ENCODE measurements at places on chromosomes 1 and 21. TPM values are rescaled to one million over a fixed set of nuclear protein-coding genes. Genes with fewer than 3 reads are reported as not detected.

- H3K27ac ChIP-seq: no peak overlapping the region
- H3K36me3 ChIP-seq: no peaks in the 10 kb centered on the region
- H3K4me3 ChIP-seq: no peak overlapping the region
- no peaks in the 10 kb centered on the region for H3K4me1 ChIP-seq
- DNase-seq: no peak
These were observed 187.8 kb upstream of the HP1BP3 start for GRCh38 chr1:20974951-20975350.

- no peak for DNase-seq
- no peaks in the 10 kb centered on the region for H3K4me1 ChIP-seq
- no peaks in the 10 kb centered on the region for H3K27me3 ChIP-seq
- H3K4me3 ChIP-seq: no peak overlapping the region
- H3K27ac ChIP-seq: no peak overlapping the region
- H3K36me3 ChIP-seq: no peaks in the 10 kb centered on the region
These were observed 57.4 kb upstream of the CAMK1G start for GRCh38 chr1:209526137-209526536.

GRCh38 chr1:242059976-242060375 lies 61.1 kb upstream of the MAP1LC3C start:
- H3K4me1 ChIP-seq: no peaks in the 10 kb centered on the region
- no peaks in the 10 kb centered on the region for H3K36me3 ChIP-seq
- no peak for DNase-seq
- H3K27ac ChIP-seq: no peak overlapping the region

Gene HORMAD1
- total RNA-seq: 1.2 TPM

GRCh38 chr1:162772571-162773154 lies 17.8 kb upstream of the HSD17B7 start:
- H3K27ac ChIP-seq: peak overlapping the region; percentile 67
- no peak overlapping the region for H3K4me3 ChIP-seq
- no peaks in the 10 kb centered on the region for H3K36me3 ChIP-seq

DNA sequence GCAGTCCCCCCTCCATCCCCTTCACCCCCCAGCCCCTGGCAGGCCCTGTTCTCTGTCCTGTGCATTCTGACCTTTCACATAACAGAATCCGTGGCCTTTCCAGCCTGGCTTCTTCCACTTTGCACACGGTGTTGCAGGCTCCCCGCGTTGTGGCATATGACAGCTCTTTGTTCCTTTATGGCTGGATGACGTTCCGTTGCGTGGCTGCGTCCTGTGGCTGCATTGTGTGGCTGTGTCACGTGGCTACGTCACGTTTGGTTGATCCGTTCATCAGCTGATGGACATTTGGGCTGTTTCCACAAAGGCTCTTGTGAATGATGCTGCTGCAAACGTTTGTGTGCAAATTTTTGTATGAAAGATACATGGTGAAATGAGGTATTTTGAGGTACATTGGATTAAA lies 53.3 kb downstream of the PDE9A start:
- H3K4me3 ChIP-seq: no peak overlapping the region
- H3K36me3 ChIP-seq: no peaks in the 10 kb centered on the region
- H3K4me1 ChIP-seq: no peaks in the 10 kb centered on the region
- no peak for DNase-seq

DNA sequence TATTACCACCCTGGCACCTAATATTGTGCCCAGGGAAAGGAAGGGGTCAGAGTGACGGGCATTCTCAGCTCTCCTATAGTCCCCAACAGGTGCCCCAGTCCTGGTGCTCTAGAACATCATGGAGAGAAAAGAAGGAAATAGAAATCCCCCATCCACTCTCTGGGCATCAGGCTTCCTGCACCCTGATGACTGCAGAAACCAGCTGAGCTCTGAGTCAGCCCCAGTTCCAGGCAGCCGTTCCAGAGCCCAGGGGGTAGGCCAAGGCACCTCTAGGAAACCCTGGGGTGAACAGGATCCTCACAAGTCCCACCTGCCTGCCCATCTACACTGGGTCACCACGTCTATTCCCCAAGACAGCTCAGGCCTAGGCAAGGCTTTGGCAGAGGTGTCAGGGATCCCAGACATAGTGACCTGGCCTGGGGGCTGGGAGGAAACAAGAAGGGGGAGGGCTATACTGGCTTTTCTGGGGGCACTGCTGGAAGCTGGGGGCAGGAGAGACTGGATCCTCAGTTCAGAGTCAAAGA lies 709 bp downstream of the NECTIN4 start:
- no peak for DNase-seq
- peak overlapping the region; percentile 77 for H3K27ac ChIP-seq
- H3K4me1 ChIP-seq: no peaks in the 10 kb centered on the region
- no peaks in the 10 kb centered on the region for H3K36me3 ChIP-seq
- H3K27me3 ChIP-seq: no peaks in the 10 kb centered on the region

GRCh38 chr1:97396463-97396862 lies 524.4 kb downstream of the DPYD start:
- no peak overlapping the region for H3K4me3 ChIP-seq
- DNase-seq: no peak
- no peaks in the 10 kb centered on the region for H3K4me1 ChIP-seq
- H3K27ac ChIP-seq: no peak overlapping the region

Gene RBM11
- total RNA-seq: 2.5 TPM

Gene GALE
- 12.3 TPM for total RNA-seq

DNA sequence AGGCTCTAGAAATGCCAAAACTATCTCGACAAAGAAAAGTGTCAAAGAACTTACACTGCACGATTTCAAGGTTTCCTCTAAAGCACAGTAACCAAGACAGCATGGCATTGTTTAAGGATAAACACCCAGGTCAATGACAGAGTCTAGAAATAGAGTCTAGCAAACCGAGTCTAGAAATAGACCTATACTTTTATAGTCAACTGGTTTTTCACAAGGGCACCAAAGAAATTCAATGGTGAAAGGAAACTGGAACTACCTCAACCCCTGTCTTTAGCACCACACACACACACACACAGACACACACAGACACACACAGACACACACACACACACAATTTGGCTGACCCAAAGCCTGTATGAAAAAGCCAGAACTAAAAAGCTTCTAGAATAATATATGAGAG lies 67.1 kb upstream of the PGBD5 start:
- H3K27me3 ChIP-seq: no peaks in the 10 kb centered on the region
- H3K4me3 ChIP-seq: no peak overlapping the region

DNA sequence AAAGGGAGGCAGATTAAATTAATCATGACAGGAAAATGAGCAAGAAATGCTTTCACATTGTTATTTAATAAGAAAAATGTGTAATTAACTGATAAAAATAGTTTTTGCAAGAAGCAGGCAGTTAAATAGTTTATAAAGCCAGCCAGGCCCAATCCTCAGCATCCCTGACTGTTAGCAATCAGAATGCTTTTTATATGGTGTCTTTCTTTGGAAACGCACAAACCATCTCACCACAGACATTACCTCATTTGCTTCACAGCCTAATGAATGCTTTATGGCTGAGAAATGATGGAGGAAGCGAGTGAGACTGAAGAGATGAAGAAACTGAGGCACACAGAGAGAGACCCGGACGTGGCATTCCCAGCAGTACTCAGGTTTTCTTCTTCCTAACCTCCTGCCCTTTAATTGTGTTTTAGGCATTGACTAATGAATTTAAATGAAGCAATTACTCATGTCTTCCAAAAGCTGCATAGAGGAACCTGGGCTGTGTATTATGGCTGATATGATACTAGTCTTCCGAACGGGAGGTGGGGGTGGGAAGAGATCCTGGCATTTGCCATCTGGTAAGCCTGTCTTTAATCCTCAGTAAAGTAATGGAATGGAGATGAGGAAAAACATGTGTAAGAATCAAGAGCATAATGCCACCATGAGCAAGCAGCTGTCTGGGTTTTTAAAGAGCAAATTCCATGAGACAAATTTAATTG lies 116.1 kb upstream of the LMO4 start:
- H3K4me3 ChIP-seq: no peak overlapping the region
- no peaks in the 10 kb centered on the region for H3K27me3 ChIP-seq
- no peak for DNase-seq
- H3K27ac ChIP-seq: no peak overlapping the region

- H3K36me3 ChIP-seq: no peaks in the 10 kb centered on the region
- H3K4me1 ChIP-seq: no peaks in the 10 kb centered on the region
- no peak for DNase-seq
- no peak overlapping the region for H3K27ac ChIP-seq
- H3K4me3 ChIP-seq: no peak overlapping the region
- no peaks in the 10 kb centered on the region for H3K27me3 ChIP-seq
These were observed 33.9 kb downstream of the PCNT start for GRCh38 chr21:46357684-46358425.

Gene NUDT4B
- total RNA-seq: not detected

- no peaks in the 10 kb centered on the region for H3K4me1 ChIP-seq
- H3K36me3 ChIP-seq: no peaks in the 10 kb centered on the region
- H3K27ac ChIP-seq: no peak overlapping the region
These were observed 38.6 kb downstream of the CAPN9 start for GRCh38 chr1:230785636-230786384.

GRCh38 chr1:27321813-27322568 lies at the start of gene TMEM222:
Gene TMEM222 (plus strand): TSS chr1:27322163. CDS start chr1:27322198, 35 bp downstream.
- H3K4me3 ChIP-seq: peak within 1 kb of the TSS; percentile 79
- no peaks in the 10 kb centered on the region for H3K27me3 ChIP-seq
- no peak for DNase-seq
- H3K36me3 ChIP-seq: no peaks in the 10 kb centered on the region
- peaks cover 44% of the 10 kb centered on the region for H3K4me1 ChIP-seq
- peak within 1 kb of the TSS; percentile 75 for H3K27ac ChIP-seq

DNA sequence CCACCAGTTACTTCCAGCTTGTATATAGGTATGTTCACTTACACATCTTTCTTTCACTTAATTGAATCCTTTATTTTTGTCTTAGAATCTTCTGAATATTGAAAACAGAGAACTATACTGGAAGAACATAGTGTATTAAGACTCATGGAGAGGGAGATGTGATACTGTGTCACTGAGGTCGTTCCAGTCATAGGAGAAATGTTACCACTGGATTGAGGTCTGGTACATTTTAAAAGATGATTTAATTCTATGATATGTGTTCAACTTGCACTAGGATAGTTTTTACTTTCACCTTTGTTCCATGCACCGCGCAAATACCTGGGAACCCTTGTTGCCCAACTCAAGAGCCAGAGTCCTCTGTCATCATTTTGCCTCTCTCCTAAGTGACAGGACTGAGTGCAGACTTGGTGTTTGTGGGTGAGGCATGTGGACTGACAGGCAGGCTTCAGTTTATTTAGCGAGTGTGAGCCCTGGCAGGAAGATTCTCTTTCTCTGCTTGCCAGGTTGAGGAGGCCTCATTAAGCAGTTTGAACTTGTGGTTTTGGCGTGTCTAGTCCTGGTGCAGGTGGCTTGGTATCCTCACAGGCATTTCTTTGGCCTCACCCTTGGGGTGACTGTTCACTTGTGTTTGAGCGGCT lies 63.7 kb downstream of the DYRK1A start:
- no peaks in the 10 kb centered on the region for H3K27me3 ChIP-seq
- no peak overlapping the region for H3K27ac ChIP-seq
- no peak for DNase-seq
- H3K36me3 ChIP-seq: no peaks in the 10 kb centered on the region
- peaks cover 49% of the 10 kb centered on the region for H3K4me1 ChIP-seq

DNA sequence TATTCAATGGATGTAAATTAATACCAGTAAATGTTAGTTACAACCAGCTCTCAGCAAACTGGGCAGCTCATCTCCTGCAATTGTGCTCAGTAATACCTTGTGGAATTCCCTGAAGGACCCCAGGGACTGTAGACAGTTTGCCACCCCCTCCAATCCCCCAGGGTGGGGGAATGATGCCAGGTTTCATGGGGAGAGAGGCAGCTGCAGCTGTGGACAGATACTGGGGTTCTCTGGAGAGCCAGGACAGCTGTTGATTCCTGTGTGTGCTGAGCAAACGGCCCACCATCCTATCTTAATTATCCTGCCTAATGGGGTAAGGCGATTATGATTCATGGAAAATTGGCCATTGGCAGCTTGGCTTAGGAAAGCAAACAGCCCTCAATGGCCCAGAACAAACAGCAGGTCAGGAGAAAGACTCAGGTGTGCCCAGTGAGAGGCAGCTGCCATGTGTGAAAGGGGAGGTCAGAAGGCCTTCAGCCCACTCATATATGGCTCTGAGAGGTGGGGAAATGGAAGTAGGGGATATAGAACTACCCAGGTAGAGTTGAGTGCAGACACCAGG lies 148.9 kb upstream of the CTTNBP2NL start:
- no peak for DNase-seq
- H3K36me3 ChIP-seq: no peaks in the 10 kb centered on the region

Gene CD5L
- total RNA-seq: not detected

- no peak overlapping the region for H3K4me3 ChIP-seq
- no peaks in the 10 kb centered on the region for H3K4me1 ChIP-seq
- no peak overlapping the region for H3K27ac ChIP-seq
- no peaks in the 10 kb centered on the region for H3K27me3 ChIP-seq
These were observed 74.1 kb upstream of the JUN start for GRCh38 chr1:58857680-58858673.

Gene BEND5
- 8.6 TPM for total RNA-seq

DNA sequence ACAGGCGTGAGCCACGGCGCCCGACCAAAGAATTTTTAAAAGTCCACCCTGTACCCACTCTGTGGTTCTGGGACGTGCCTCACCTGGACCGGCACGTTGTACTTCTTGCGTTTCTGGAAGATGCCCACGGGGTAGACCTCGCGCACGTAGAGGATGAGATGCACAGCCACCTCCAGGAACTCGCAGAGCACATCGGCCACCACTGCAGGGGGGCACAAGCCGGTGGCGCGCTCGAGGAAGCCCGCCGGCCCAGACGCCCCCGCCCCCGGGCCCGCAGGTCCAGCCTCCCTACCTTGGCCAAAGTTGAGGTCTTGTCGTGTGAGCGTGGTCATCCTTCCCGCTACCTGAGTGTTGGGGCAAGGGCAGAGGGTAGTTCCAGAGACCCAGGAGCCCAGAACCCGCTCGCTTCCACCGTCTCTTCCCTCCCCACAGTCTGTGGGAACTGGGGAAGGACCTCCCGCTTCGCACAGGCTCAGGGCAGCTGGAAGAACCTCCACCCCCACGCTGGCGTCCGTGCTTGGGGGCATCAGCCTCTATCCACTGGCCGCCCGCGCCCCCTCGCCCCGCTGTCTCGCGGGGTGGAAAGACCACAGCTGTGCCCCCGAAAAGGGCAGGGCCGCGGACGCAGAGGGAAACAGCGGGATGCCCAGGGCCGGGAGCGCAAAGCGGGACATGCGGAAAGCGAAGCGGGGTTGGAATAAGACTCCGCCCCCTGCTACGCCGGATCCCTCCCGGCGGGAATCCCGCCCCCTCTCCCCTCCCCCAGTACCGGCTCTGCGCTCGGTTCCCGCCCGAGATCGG lies 478 bp downstream of the MAD2L2 start:
- H3K4me3 ChIP-seq: peak overlapping the region; percentile 85
- peaks cover 11% of the 10 kb centered on the region for H3K36me3 ChIP-seq
- peak overlapping the region; percentile 82 for H3K27ac ChIP-seq
- no peaks in the 10 kb centered on the region for H3K27me3 ChIP-seq

GRCh38 chr21:17451364-17451891 lies 61.4 kb upstream of the CXADR start:
- DNase-seq: no peak
- peak overlapping the region; percentile 12 for H3K27ac ChIP-seq
- no peaks in the 10 kb centered on the region for H3K27me3 ChIP-seq
- no peak overlapping the region for H3K4me3 ChIP-seq
